Activated CD4-positive, alpha-beta T cell treated with anti-CD3 and anti-CD28 coated beads, Interleukin-2, amount 50 U/mL, for 4 hours (primary cell): ENCODE measurements at places on chromosomes 11 and 22.

DNA sequence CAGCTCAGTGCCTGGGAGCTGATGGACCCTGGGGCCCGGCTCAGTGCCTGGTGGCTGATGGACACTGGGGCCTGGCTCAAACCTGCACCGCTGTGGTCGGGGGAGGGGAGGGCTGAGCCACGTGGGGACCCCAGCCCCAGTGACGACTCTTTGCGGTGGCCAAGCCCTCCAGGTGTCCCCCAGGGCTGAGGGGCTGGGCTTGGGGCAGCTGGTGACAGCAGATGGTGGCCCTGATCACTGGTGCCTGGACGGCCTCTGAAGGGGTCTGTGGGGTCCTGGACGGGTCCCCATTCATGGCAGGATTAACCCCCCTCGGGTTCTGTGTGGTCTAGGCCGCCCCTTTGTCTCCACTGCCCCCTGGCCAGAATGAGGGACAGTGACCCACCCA is 3.4 kb upstream of the MUC5B start:
- no peak for DNase-seq

DNA sequence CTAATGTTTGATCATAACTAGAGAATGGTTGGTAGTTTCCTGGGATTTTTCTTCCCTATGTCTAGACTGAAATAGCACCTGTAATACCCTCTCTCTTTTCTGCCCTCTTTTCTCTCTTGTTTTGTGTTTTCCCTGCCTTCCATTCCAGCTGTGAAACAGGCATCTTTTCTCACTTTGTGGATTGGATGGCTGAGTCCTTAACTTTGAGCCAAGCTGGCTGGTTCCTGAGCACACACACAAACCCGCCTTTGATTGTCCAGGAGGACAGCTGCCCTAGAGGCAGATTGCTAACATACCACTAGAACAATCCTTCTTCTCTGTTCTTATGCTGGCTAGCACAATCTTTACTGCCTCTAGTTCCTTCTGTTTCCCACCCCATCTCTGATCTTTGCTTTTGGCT is 17.7 kb downstream of the CTNND1 start:
- DNase-seq, result no peak

- DNase-seq, result no peak
Measured at GRCh38 chr22:37154925-37155712, 5.4 kb upstream of the IL2RB start.

- no peak for DNase-seq
Measured at GRCh38 chr11:119723243-119723951, 5.6 kb downstream of the NECTIN1 start.

DNA sequence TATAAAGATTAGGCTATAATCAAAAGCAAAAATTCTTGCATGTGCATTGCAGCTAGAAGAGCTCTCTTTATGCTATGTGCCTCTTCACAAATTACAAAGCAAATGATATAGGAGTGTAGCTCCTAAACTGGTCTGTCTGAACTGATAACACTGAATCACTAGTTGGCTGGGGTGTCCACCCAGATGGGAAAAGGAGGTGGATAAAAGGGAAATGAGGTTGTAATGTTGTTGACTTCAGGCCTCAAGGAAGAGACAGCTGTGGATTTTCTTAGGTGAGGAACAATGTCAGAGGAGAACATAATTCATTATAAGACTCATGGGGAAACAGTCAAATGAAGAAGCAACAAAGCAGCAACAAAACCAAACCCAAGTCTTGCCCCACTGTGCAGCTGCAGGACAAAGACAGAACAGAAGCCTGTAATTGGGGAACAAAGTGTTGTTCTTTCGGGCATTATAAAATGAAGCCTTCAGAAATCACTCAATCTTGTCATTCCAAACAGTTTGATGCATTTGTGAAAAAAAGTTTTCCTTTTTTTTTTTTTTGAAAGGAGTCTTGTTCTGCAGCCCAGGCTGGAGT is 130.1 kb upstream of the DDI1 start:
- no peak for DNase-seq

- no peak for DNase-seq
Measured at GRCh38 chr11:99066618-99067317, 46.0 kb downstream of the CNTN5 start.

DNA sequence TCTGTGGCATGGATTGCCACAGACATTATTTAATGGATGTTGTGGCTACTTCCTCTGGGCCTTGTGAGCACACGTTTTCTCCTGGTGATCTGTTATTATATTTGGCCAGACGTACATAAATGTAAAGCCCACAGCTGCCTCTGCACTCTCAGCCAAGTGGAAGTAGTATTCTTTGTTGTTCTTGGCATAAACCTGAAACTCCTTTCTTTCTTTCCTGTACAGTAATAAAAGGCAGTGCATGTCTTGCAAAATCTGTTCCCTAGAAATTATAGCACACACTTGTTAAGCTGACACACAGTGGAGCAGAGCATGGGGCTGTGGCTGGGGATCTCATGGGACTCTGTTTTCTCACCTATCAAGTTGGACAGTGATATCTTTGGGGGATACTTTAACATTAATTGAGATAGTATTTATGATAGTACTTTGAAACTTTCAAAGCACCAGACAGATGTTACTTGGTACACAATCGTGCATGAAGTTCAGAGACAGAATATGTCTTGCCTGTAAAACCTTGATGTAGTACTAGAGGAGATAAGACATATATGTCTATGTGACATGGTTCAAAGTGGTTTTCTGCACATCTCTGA is 20.9 kb downstream of the PANX1 start:
- DNase-seq, result no peak
